Parietal lobe (tissue), 2 donors: ENCODE measurements at places on chromosomes 1 and 21. TPM values are rescaled to one million over a fixed set of nuclear protein-coding genes. Genes with fewer than 3 reads are reported as not detected.

CRYBG2 gene
- total RNA-seq, result 0.63 TPM

HECTD3 gene
- 29.1 TPM for total RNA-seq

ALG14 gene
- total RNA-seq, result 4.7 TPM

ZNF683 gene
- not detected for total RNA-seq

LCE6A gene
- total RNA-seq, result not detected

MTARC1 gene
- total RNA-seq, result 18.8 TPM

C1orf35 gene
- 10.3 TPM for total RNA-seq

GJA5 gene
- 0.94 TPM for total RNA-seq

CTPS1 gene
- 22.8 TPM for total RNA-seq

ATP5PB gene
- total RNA-seq, result 130 TPM

WDR64 gene
- total RNA-seq, result not detected

GADD45A gene
- 6.9 TPM for total RNA-seq

NUDT4B gene
- total RNA-seq, result 10.3 TPM

IGSF21 gene
- total RNA-seq, result 66.0 TPM

TEKT2 gene
- 23.8 TPM for total RNA-seq

RHEX gene
- not detected for total RNA-seq

SYCP1 gene
- not detected for total RNA-seq

ST6GALNAC5 gene
- 41.0 TPM for total RNA-seq

SRSF4 gene
- 51.0 TPM for total RNA-seq

VWA5B1 gene
- total RNA-seq, result 0.63 TPM

IL22RA1 gene
- total RNA-seq, result not detected

LYPD8 gene
- not detected for total RNA-seq

EXTL1 gene
- total RNA-seq, result 2.2 TPM

HMGN1 gene
- total RNA-seq, result 190 TPM

ATP6V1G3 gene
- not detected for total RNA-seq

COL6A1 gene
- total RNA-seq, result 56.7 TPM

TFF2 gene
- total RNA-seq, result not detected

LMOD1 gene
- total RNA-seq, result 0.31 TPM

TNFRSF4 gene
- total RNA-seq, result not detected

CDA gene
- not detected for total RNA-seq

TSPAN1 gene
- total RNA-seq, result not detected

PLA2G2A gene
- not detected for total RNA-seq

UMODL1 gene
- not detected for total RNA-seq

RNU1-2 gene
- under 0.01 TPM for total RNA-seq

SPRR1B gene
- total RNA-seq, result not detected

SDHB gene
- total RNA-seq, result 77.9 TPM

TRIM58 gene
- total RNA-seq, result 5.3 TPM

SLFNL1 gene
- total RNA-seq, result 4.4 TPM

CD34 gene
- total RNA-seq, result 2.5 TPM

MMP23B gene
- total RNA-seq, result 0.63 TPM

KRTAP22-1 gene
- total RNA-seq, result not detected

RHBDL2 gene
- total RNA-seq, result not detected

LMX1A gene
- 0.31 TPM for total RNA-seq

MAP3K21 gene
- 6.6 TPM for total RNA-seq

PLOD1 gene
- 16.9 TPM for total RNA-seq

ZSCAN20 gene
- 15.0 TPM for total RNA-seq

NLRP3 gene
- total RNA-seq, result 0.63 TPM

FMN2 gene
- total RNA-seq, result 66.4 TPM

RER1 gene
- total RNA-seq, result 40.4 TPM

SYNC gene
- total RNA-seq, result 3.8 TPM

PRKCZ gene
- 54.8 TPM for total RNA-seq

TSHB gene
- not detected for total RNA-seq

IFI44L gene
- 8.5 TPM for total RNA-seq

RIMKLA gene
- 32.6 TPM for total RNA-seq

S100A7 gene
- total RNA-seq, result not detected

SLAMF9 gene
- not detected for total RNA-seq

TTC24 gene
- not detected for total RNA-seq
